ENCODE measurements at places on chromosomes 1 and 21.

GRCh38 chr1:153612755-153613331 is at the start of gene S100A16:
Gene S100A16 (minus strand): TSS chr1:153613137. CDS start chr1:153608151, 4,986 bp downstream.
- no peak for DNase-seq

DNA sequence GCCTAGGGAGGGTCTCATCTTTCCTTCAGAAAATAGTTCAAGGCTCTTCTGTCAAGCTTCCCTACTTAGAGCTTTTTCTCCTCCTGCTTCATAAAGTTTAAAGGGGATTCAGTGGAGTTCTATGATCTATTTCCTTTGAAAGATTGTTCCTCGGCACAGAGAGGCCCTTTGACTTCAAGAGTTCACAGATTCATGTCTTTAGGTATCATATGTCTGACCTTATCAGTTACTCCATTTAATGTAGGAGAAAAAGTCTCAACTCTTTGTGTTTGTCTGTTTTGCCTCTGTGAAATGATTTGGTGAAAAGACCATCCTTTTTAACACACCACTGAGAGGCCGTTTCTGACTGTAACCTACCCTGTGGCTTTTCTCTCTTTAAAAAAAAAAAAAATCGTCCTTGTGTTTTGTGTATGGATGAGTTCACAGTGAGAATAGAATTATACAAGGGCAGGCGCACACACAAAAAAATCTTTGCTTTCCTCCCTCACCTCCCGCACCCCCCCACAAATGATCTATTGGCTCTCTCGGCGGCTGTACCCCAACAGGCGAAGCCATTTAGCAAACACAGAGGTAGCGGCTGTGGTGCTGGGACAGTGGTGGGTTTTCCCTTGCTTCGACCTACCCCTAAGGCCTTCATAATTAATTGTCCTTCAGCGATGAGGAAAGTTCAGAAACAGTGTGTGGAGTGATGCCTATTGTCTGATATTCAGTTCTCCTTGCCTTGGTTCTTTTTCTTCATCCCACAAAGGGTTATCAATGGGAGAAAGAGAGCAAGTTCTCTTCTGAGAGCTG is 29.6 kb downstream of the PROX1 start:
- no peak for DNase-seq

GRCh38 chr21:42583477-42584295 is 69.7 kb upstream of the PDE9A start:
- no peak for DNase-seq

DNA sequence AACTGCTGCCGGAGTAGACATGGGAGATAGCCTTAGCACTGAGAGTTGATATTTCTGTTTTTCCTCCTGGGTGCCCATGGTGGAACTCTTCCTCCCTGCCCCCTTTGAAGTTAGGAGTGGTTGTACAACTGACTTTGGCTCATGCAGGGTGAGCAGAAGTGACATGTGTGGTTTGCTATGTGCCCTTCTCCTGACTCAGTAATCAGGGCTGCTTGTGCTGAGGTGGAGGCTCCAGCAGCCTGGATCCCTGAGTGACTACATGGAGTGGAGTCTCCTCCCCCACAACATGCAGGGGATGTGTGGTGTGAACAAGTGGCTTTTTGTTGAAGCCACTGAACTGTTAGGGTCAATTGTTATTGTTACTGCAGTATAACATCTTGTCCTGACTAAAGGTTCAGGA is 261.6 kb downstream of the CAMTA1 start:
- DNase-seq: no peak

DNA sequence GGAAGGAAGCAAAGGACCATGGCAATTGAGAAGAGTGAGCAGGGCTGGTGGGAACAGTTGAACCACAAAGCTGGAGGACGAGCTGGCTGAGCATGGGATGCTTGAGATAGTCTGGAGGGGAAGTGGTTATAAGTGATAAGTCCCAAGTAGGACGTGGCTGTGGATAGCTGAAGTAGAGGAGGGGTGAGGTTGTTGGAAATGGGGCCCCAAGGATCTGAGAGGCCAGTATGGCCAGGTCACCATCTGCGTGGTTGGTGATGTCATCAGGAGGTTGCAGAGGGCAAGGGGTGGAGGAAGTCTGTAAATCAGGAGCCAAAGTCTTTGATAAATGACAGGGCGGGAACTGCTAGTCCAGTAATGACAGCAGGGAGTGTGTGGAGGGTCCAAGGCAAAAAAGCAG is 11.0 kb upstream of the REN start:
- no peak for DNase-seq

GRCh38 chr1:157025385-157025784 is 20.2 kb downstream of the ARHGEF11 start:
- no peak for DNase-seq

- DNase-seq: no peak
Measured at GRCh38 chr1:110540891-110541685, 22.1 kb upstream of the KCNA10 start.

- DNase-seq: no peak
Measured at GRCh38 chr1:84857906-84858305, 35.1 kb downstream of the LPAR3 start.

- DNase-seq: no peak
Measured at GRCh38 chr1:17735793-17736192, 19.3 kb upstream of the ACTL8 start.

GRCh38 chr21:36456729-36457414 is 23.1 kb downstream of the CLDN14 start:
- no peak for DNase-seq

- DNase-seq: no peak
Measured at GRCh38 chr1:2528016-2528415, 1.6 kb upstream of the PANK4 start.

DNA sequence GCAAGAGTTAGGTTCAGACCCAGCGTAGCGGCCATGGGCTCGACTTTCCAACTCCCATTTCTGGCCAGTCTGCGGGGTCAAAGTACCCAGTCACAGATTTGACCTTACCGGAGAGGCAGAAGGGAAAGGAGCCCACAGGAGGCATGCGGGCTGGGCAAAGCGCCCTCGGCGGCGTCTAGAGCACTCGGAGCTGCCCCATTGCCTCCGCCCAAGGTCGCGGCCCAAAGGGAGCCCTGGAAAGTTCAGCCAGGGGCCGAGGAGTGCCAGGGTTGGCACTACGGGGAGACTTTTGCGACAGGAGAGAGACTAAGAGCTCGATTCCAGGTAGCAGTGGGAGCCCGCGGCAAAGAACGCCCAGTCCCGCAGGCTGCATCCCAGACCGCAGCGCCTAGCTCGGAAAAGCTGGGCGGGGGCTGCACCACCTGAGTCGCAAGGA is 896 bp downstream of the KANK4 start:
- DNase-seq: no peak

GRCh38 chr1:117616967-117617366 is 11.1 kb downstream of the TENT5C start:
- no peak for DNase-seq

DNA sequence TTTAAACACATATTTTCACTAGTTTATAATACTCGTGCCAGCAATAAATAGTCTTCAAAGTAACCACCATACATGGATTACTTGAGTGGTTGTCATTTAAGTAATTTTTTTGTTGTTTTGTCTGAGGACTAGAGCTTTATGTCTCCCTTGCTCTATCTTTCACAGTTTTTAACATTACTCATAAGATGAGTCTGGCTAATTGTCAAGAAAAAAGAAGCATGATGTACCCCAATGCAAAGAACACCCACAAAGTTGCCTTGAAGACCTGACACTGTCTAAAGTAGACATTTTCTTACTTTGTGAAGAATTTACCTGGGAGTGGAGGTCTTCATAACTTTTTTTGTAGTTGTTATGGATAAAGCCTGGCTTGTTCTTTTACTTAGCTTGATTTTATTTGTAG is 210.4 kb upstream of the BRINP3 start:
- no peak for DNase-seq

- no peak for DNase-seq
Measured at GRCh38 chr1:180170546-180171151, 16.0 kb downstream of the QSOX1 start.

GRCh38 chr1:79848316-79848715 is 841.8 kb upstream of the ADGRL4 start:
- no peak for DNase-seq

DNA sequence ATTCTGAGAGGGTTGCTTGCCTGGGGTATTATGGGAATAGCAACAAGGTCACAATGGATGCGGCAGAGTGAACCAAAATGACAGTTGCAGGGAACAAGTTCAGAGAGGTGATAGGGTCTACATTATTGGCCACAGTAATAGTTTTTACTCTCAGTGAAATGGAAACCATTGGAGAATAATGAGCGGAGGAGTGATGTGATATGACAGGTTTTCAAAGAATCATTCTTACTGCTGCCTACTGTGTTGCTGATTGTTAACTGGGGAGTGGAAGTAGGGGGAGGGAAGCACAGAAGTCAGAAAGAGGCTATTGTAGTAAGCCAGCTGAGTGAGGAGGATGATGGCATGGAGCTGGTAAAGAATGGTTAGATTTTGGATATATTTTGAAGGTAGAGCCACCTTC is 195.2 kb upstream of the HOOK1 start:
- DNase-seq: no peak

GRCh38 chr1:158972841-158973240 is 36.9 kb upstream of the IFI16 start:
- no peak for DNase-seq

- DNase-seq: no peak
Measured at GRCh38 chr1:45913183-45913683, 109.8 kb downstream of the MAST2 start.

DNA sequence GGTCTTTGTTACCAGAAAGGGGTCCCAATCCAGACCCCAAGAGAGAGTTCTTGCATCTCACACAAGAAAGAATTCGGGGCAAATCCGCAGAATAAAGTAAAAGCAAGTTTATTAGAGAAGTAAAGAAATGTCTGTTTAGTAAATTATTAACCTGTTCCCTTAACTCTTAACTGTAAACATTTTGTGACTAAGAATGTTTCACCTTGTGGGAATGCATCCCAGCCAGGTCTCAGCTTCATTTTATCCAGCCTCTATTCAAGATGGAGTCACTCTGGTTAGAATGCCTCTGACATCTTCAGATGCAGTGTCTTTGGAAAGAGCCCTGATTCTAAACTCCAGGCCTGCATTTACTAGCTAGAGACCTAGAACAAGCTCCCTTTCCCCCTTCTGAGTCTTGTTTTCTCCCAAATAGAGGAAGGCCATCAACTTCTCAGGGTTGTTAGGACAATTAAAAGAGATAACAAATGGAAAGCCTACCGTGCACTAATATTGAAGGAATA is 4.5 kb upstream of the FABP3 start:
- no peak for DNase-seq
